ENCODE measurements at places on chromosomes 7 and 10. TPM values are rescaled to one million over a fixed set of nuclear protein-coding genes. Genes with fewer than 3 reads are reported as not detected.
A peak's percentile ranks its signal among the peaks of the same experiment; 100 is the strongest.

DNA sequence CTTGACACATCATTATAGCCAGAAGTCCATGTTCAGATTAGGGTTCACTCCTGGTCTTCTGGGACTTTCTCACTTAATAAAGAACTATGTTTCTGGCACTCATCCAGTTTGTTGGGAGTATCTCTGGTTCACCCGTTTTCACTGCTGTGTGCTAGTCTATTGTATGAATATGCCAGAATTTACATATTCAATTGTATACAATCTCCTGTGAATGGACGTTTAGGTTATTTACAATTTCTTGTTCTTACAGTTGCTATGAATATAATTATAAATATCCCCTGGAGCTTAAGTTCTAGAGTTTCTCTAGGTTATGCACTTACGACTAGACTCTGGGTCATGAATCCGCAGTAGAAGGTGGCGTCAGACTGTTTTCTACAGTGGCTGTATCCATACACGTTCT, 20.0 kb upstream of the RBM33 start:
- H3K36me3 ChIP-seq: no peaks in the 10 kb centered on the region
- H3K27ac ChIP-seq: no peak overlapping the region
- H3K4me3 ChIP-seq: no peak overlapping the region
- H3K4me1 ChIP-seq: no peaks in the 10 kb centered on the region
- H3K27me3 ChIP-seq: no peaks in the 10 kb centered on the region
- no peak for DNase-seq

GRCh38 chr10:59236064-59236697, 59.7 kb downstream of the PHYHIPL start:
- H3K27ac ChIP-seq: no peak overlapping the region
- H3K27me3 ChIP-seq: no peaks in the 10 kb centered on the region
- no peak for DNase-seq

DNA sequence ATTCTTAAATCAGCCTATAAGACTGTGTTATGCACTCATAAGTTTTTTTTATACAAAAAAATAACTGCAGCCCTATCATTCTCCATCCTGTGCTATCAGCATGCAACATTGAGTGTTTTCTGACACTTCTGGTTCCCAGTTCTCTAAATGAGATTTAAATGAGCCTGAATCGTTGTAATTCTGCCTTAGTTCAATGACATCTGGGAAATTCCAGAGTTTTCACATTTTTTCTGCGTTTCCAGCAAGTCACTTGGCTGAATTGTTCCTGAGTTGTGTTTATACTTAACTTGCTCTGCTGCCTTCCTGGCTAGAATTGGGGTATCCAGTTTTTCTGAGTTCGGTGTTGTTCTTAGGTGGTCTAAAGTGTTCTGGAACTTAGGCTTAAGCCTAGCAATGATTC, 636.1 kb upstream of the FZD8 start:
- DNase-seq: no peak
- no peaks in the 10 kb centered on the region for H3K36me3 ChIP-seq
- H3K4me3 ChIP-seq: no peak overlapping the region
- H3K4me1 ChIP-seq: no peaks in the 10 kb centered on the region
- H3K27me3 ChIP-seq: no peaks in the 10 kb centered on the region
- H3K27ac ChIP-seq: no peak overlapping the region

- peak overlapping the region; percentile 34 for H3K27ac ChIP-seq
- no peak overlapping the region for H3K4me3 ChIP-seq
- DNase-seq: no peak
Observed at GRCh38 chr7:29296421-29296820, 101.8 kb downstream of the CHN2 start.

CLCN1 gene
- total RNA-seq: 0.13 TPM

ADAM12 gene
- 0.35 TPM for total RNA-seq

DNA sequence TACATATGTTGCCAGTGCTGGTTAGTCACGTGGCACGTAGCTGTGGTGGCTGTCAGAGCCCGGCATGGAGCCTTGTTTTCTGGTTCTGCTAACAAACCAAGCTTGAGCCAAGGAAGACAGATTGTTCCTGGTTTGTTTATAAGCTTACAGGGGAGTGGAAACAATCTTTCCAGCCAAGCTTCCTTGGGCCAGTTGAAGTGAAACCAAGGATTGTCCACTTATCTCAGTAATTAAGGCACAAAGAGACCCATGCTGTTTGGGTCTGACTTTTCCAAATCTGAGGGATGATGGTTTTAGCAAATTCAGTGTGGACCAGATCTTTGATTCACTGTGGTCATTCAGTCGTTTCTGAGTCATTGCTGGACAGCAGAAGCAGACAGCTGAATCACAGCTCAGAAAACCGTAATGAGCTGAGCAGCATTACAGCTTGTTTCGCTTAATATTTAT, 297.3 kb upstream of the COBL start:
- no peak overlapping the region for H3K27ac ChIP-seq
- no peak overlapping the region for H3K4me3 ChIP-seq
- H3K27me3 ChIP-seq: no peaks in the 10 kb centered on the region
- H3K4me1 ChIP-seq: no peaks in the 10 kb centered on the region

DNA sequence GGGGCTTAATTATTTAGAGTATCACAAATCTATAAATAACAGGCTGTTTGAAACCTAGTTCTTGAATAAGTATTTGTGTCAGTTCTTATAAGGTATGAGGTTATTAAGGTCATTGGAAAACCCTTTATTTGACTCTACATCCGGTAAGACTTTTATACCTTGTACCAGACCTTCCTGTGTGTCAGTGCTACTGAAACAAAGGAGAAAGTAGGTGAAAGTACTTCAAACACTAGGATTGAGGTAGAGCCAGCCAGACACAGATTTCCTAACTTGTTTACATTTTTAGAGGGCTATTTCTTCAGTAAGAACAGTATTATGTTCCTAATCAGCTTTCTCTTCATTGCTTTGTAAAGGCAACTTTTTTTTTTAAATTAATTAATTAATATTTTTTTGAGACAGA, 93.9 kb downstream of the ZNRF2 start:
- H3K27me3 ChIP-seq: no peaks in the 10 kb centered on the region
- no peak for DNase-seq
- no peak overlapping the region for H3K27ac ChIP-seq
- H3K4me1 ChIP-seq: no peaks in the 10 kb centered on the region
- no peak overlapping the region for H3K4me3 ChIP-seq

GRCh38 chr10:79404231-79404609, 41.2 kb downstream of the ZCCHC24 start:
- peak overlapping the region; percentile 73 for H3K4me3 ChIP-seq
- no peak overlapping the region for H3K27ac ChIP-seq
- H3K27me3 ChIP-seq: no peaks in the 10 kb centered on the region
- no peaks in the 10 kb centered on the region for H3K36me3 ChIP-seq

GRCh38 chr7:30647589-30648364, 34.5 kb downstream of the CRHR2 start:
- no peak overlapping the region for H3K4me3 ChIP-seq
- H3K4me1 ChIP-seq: peaks cover 7% of the 10 kb centered on the region
- peak; percentile 17 for DNase-seq
- no peaks in the 10 kb centered on the region for H3K27me3 ChIP-seq
- H3K27ac ChIP-seq: no peak overlapping the region
- peaks cover 30% of the 10 kb centered on the region for H3K36me3 ChIP-seq

- peak overlapping the region; percentile 57 for H3K27ac ChIP-seq
- H3K36me3 ChIP-seq: peaks cover 14% of the 10 kb centered on the region
- H3K27me3 ChIP-seq: no peaks in the 10 kb centered on the region
- peaks cover 30% of the 10 kb centered on the region for H3K4me1 ChIP-seq
- DNase-seq: peak; percentile 83
Observed at GRCh38 chr7:143410521-143411004, 1.9 kb upstream of the EPHA1 start.

PLXDC2 gene
- total RNA-seq: 38.7 TPM

TAC1 gene
- total RNA-seq: 0.77 TPM

GRCh38 chr7:14899030-14899429, 3.5 kb downstream of the DGKB start:
- peaks cover 2% of the 10 kb centered on the region for H3K4me1 ChIP-seq
- DNase-seq: no peak
- no peaks in the 10 kb centered on the region for H3K36me3 ChIP-seq
- H3K4me3 ChIP-seq: no peak overlapping the region

DNA sequence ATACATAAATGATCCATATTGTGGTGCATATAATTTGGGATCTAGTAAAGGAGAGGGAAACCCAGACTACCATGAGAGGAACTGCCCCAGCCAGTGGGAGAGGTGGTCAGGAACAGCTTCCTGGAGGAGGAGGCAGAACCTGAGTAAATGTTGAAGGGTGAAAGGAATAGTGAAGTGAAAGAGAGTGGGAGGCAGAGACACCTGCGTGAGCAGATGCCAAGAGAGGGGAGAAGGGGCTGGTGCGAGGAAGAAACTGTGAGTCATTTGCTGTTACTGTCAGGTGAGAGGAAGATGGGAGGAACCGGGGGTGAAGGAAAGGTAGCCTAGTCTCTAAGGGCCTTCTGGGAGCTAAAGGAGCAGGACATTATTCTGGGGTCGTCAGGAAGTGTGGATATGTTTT, 294.8 kb downstream of the GRID1 start:
- no peaks in the 10 kb centered on the region for H3K4me1 ChIP-seq

STEAP1 gene
- total RNA-seq: 4.1 TPM

GRCh38 chr10:91344117-91344856, 65.9 kb upstream of the HECTD2 start:
- H3K36me3 ChIP-seq: 0 out of 2 replicates have a peak, but pooled peaks cover 4% of the 10 kb centered on the region
- no peaks in the 10 kb centered on the region for H3K27me3 ChIP-seq
- no peak overlapping the region for H3K27ac ChIP-seq
- no peak for DNase-seq

PLAU gene
- total RNA-seq: 15.0 TPM

ATG9B gene
- total RNA-seq: 2.0 TPM

- no peak overlapping the region for H3K27ac ChIP-seq
- no peaks in the 10 kb centered on the region for H3K4me1 ChIP-seq
- H3K36me3 ChIP-seq: no peaks in the 10 kb centered on the region
Observed at GRCh38 chr7:36904101-36904500, 179.8 kb upstream of the AOAH start.

AS3MT gene
- 16.5 TPM for total RNA-seq

DNA sequence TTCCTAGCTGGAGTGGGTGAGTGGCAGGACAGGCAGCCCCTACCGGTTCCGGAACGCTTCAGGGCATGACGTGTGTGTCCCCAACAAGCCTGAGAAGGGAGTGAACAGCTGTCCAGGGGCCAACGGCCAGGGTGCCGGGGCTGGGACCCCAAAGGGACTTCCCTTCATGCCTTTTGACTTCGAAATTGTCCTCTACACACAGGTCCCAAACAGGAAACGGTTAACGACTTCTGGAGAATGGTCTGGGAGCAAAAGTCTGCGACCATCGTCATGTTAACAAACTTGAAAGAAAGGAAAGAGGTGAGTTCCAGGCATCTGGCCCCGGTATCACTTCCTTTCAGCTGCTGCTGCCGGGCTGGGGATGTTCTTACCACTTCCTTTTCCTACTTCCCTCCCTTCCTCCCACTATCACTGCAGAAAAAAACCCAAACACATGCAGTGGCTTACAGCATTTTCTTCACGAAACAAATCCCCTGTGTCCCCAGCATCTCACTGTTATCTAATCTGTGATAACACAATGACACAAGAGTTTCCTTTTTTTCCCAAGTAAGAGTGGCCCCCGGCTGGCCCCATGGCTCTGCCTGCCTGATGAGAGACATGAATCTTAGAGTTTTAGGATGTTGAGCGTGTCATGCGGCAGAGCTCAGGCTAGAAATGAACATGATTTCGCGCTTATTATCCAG, 63.2 kb downstream of the MKI67 start:
- no peak overlapping the region for H3K27ac ChIP-seq
- DNase-seq: no peak
- peaks cover 6% of the 10 kb centered on the region for H3K36me3 ChIP-seq
- H3K4me3 ChIP-seq: no peak overlapping the region
- no peaks in the 10 kb centered on the region for H3K27me3 ChIP-seq

ITPRID1 gene
- 1.2 TPM for total RNA-seq

GRCh38 chr10:125284875-125285597, 124.7 kb upstream of the CTBP2 start:
- peak; percentile 46 for DNase-seq
- H3K36me3 ChIP-seq: no peaks in the 10 kb centered on the region
- H3K27ac ChIP-seq: no peak overlapping the region
- no peaks in the 10 kb centered on the region for H3K4me1 ChIP-seq

GRCh38 chr10:4549139-4549653, 276.8 kb upstream of the AKR1E2 start:
- no peaks in the 10 kb centered on the region for H3K27me3 ChIP-seq
- no peaks in the 10 kb centered on the region for H3K4me1 ChIP-seq

GRCh38 chr7:142851269-142851668, 3.6 kb upstream of the EPHB6 start:
- H3K27ac ChIP-seq: no peak overlapping the region
- DNase-seq: no peak
- H3K4me3 ChIP-seq: no peak overlapping the region

COL26A1 gene
- total RNA-seq: 42.6 TPM

CDC14C gene
- total RNA-seq: not detected

GRCh38 chr10:71745664-71746250, 26.2 kb upstream of the C10orf105 start:
- no peak overlapping the region for H3K27ac ChIP-seq
- no peaks in the 10 kb centered on the region for H3K36me3 ChIP-seq
- H3K4me1 ChIP-seq: no peaks in the 10 kb centered on the region
- H3K4me3 ChIP-seq: no peak overlapping the region
- no peaks in the 10 kb centered on the region for H3K27me3 ChIP-seq

- H3K36me3 ChIP-seq: no peaks in the 10 kb centered on the region
- no peak overlapping the region for H3K27ac ChIP-seq
- H3K4me3 ChIP-seq: no peak overlapping the region
- no peaks in the 10 kb centered on the region for H3K27me3 ChIP-seq
Observed at GRCh38 chr7:38169847-38170246, 8.2 kb upstream of the STARD3NL start.

GRCh38 chr10:43794181-43794815, 145.6 kb upstream of the ZNF32 start:
- H3K27me3 ChIP-seq: no peaks in the 10 kb centered on the region
- H3K36me3 ChIP-seq: no peaks in the 10 kb centered on the region
- no peak overlapping the region for H3K27ac ChIP-seq
- no peaks in the 10 kb centered on the region for H3K4me1 ChIP-seq

DNA sequence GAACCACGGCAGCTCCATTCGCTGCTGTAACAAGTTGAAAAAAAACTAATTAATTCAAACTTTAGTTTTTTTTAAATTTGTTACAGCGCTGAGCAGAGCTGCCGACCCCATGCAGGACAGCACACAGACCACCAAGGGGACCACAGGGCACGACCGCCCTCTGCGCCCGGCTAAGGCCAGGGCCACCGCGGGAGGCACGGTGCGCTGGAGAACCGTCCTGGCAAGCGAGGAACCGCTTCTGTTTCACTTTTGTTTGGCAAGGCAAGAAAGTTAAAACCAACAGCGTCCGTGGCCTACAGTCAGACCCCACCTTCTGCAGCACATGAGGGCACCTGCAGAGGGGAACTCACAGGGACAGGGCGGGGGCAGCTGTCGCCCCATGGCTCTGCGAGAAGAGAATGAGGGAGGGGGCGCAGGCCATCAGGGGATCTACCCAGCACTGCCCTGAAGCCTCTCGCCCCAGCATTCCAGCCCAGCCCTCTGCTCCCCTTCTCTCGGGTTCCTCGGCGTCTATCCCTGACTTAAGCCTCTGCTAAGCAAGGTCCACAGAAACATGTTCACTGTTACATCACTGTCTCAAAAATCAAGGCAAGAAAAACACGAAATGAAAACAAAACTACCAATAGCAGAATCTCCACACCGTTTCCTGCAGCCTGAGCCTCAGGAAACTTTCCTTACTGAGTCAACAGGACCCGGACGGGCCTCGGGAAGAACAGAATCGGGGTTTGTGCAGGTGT, 204.4 kb downstream of the DIP2C start:
- peaks cover 7% of the 10 kb centered on the region for H3K36me3 ChIP-seq
- H3K27me3 ChIP-seq: no peaks in the 10 kb centered on the region
- H3K27ac ChIP-seq: no peak overlapping the region
- DNase-seq: peak; percentile 26
- H3K4me3 ChIP-seq: no peak overlapping the region

LIMK1 gene
- total RNA-seq: 63.8 TPM

RBM33 gene
- total RNA-seq: 65.5 TPM

KEL gene
- 0.72 TPM for total RNA-seq
